ENCODE measurements at places on chromosomes 5 and 9.

DNA sequence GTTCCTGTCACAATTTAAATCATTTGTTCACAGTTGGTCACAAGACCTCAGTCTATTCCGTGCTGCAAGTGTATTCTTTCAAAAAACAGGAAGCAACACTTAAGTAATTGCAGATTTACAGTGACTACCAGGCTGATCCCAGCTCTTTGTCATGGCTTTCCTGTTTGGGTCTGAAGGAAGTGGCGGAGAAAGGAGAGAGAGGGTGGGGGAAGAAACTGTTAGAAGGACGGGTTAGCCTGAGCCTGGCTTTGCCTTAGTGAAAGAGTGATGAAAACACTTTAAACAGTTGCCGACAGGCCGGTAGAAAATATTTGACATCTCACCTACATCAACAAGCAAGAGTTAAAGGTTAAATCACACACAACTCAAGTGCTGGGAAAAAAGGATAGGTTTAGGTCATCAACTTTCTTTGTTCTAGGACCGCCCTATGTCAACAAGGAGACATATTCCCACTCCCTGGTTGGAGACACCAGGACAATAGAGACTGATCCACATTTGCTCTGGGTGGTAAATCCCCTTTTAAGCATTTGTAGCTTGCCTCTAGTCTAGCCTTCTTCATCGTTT lies 102.2 kb upstream of the DAB2 start:
- no peak for DNase-seq

GRCh38 chr5:10540036-10540544 lies 23.8 kb upstream of the ANKRD33B start:
- no peak for DNase-seq

DNA sequence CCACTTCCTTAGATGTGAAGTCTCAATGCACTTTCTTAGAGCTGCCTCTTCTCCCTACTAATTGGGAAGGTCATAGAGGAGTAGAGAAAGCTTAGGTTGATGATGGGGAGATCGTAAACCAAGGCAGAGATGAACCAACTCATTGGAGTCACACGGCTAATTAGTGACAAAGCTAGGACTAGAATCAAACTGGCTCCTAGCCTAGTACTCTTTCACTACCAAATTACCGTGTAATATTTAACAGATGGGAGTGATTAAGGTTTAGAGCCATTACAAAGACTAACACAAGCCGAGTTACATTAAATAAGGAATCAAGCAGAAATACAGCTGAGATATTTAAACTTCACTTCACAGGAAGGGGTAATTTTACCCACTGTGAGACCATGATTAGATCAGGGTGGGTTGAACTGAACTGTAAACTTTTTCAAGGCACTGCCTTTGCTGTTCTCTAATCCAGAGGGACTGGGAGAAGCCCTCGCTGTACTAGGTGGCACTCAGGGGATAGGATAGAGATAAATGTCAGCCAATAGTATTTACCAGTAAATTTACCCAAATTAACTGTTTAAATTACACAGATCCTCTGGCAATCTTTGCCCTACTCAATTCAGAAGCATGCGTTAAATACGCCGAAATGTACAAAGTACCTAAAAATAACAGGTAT lies 166.4 kb upstream of the PIK3R1 start:
- DNase-seq, result no peak

- DNase-seq, result no peak
Measured at GRCh38 chr9:77961541-77961940, 70.1 kb downstream of the GNAQ start.

- no peak for DNase-seq
Measured at GRCh38 chr5:91176288-91177016, 206.7 kb downstream of the ARRDC3 start.

Data from ecto neural progenitor cell (in vitro differentiated cells).